Stimulated activated CD4-positive, alpha-beta T cell treated with anti-CD3 and anti-CD28 coated beads, Interleukin-1b, Interleukin-23, amount 100 ng/mL, for 4 hours (primary cell): ENCODE measurements at places on chromosomes 2 and 18.
A peak's percentile ranks its signal among the peaks of the same experiment; 100 is the strongest.

GRCh38 chr2:28602751-28603639 is 107.1 kb downstream of the PLB1 start:
- DNase-seq = no peak

DNA sequence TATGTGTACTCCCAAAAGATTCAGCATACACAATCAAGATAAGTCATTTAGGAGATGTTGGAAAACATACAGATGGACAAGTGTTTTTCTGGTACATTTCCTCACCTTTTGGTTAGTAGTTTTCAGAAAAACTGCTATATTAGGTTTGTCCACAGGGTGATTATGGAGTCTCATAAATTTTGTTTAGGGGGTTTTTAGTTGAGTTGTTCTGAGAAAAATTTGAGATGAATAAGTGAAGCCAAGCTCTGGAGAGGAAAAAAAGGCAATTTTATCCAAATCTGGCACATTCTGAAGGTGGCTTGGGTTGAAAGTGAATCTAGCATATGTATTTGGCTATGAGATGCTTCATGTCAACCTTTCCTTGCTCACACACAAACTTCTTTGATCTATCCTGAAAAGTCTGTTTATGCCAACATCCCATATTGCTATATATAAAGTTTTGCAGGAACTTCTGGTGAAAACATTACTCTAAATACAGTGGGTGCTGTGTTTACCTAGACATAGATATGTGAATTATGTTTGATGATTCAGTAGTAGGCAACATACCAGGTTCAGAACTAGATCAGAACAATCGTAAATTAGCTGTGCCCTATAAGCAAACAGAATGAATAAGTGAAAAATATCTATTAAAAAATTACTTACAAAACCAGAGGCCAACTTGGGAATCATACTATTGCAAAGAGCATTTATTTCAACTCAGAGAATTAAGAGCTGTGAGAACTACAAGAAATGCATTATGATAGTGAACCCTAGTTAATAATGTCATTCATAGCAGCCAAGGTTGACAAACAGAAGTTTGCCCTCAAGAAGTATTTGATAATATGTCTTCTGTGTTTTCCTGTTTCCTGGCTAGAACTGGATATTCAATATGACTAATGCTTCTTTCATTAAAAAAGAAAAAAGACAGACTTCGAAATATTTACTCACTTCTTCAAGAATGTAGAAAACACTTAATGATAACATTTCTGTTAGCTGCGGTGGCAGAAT is 552.0 kb downstream of the IRS1 start:
- no peak for DNase-seq

- DNase-seq = peak; percentile 26
Observed at GRCh38 chr2:102141970-102142828, at the start of gene IL1R1. IL1R1 (plus strand) TSS chr2:102142746; CDS start chr2:102157725, 14,979 bp downstream.

- DNase-seq = no peak
Observed at GRCh38 chr2:13003500-13003899, 286.8 kb downstream of the TRIB2 start.

- no peak for DNase-seq
Observed at GRCh38 chr2:179772346-179772745, 89.1 kb downstream of the ZNF385B start.

DNA sequence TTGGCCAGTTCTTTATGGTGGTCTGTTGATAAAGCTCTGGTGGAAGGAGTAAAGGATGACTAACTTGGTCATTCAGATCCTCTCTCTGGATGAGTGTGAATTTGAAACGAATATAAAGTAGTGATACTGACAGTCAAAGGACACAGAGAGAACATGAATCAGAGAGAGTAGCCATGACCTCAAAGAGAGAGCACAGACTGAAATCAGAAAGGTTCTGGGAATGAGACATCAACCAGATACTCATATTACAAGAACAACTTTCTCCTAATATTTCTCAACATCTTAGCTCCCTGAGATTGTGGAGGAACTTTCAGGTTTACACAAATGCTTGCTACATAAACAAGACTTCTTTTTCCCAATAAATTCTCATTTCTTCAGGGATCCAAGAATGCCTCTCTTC is 849.1 kb upstream of the CHAC2 start:
- no peak for DNase-seq

- peak; percentile 10 for DNase-seq
Observed at GRCh38 chr18:24397131-24397693, 412 bp downstream of the OSBPL1A start.
